ENCODE measurements at places on chromosomes 11 and 22.
A peak's percentile ranks its signal among the peaks of the same experiment; 100 is the strongest.

DNA sequence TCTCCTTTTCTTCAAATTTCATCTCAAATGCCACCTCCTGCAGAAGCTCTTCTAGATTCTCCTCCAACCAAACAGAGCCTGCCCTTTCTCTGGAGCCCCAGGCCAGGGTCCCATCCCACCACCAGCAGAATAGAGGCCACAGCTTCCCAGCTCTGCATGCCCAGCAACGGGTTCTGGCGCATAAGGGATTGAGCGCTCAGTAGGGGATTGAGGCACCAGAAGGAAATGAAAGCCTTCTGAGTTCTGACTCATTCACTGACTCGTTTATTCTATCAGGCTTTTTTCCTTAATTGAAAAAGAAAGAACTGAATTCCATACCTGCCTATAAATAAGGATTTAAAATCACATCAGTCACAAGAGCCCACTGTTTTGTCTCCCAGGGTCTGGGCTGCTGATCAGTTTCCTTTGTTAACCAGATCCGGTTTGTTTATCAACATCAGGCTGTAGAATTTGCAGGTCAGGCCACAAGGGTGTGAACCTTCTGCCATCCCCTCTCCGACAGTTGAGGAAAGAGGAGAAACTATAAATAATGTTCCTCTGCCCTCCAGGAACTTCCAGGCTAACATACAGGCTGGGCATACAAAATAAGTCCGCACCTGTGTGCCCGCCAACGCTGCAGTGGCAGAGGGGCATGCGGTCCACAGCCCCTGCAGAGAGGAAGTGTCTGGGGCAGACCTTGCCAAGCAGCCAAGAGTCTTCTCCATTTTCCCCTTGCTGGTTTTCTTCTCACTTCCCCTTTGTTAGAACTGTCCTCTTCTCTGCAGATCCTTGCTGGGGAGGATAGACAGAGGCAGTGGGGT is 63.5 kb upstream of the PRDM11 start:
- no peak for DNase-seq

DNA sequence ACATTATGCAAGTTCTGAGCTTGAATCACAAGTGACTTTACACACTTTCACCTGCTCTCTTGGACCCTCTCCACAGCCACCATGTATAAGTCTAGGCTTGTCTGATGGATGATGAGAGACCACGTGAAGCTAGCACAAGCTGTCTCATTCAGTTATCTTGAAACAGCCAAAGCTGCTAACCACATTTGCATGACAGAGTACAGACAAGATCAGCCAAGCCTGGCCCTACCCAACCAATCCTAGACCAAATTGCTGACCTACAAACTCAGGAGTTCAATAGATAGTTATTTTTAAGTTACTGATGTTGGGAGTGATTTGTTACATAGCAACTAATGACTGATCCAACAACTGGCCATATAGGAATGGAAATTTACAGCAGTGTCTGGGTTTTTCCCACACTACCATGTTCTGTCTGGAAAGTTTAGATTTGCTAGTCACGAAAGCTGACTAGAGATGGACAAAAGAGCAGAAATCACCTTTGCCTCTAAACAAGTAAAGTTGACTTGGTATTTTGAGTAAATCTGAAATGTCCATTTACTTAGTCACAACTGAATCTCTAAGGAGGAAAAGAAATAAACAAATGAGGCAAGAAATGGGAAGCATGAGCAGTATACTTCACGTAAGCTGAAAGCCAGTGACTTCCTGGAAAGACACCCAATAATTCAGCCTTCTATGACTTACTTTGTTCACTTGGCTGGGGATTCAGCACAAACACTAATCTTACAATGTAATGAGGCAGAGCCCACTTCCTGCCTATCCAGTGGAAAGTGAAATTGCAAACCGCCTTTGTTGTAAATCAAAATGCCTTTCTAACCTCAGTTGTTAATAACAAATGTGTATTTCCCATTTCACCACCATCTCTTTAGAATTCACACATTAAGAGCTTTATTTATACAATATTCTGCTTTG is 101.7 kb downstream of the FAM181B start:
- no peak for DNase-seq

DNA sequence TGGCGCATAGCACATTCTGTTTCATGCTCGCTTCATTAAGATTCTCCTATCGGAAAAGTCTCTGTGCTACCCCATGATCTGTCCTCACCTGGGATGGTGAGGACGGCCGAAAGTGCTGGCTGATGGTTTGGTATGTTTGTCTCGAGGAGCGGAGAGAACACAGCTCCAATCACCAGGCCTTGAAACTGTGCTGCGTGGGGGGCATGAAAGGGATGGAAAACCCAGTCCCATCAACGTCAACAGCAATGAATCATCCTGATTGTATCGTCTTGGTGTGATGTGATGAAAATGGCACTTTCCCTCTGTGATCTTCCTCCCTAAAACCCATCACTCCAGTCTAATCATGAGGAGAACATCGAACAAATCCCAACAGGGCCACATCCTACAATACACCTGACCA is 8.4 kb downstream of the FXYD6 start:
- no peak for DNase-seq

DNA sequence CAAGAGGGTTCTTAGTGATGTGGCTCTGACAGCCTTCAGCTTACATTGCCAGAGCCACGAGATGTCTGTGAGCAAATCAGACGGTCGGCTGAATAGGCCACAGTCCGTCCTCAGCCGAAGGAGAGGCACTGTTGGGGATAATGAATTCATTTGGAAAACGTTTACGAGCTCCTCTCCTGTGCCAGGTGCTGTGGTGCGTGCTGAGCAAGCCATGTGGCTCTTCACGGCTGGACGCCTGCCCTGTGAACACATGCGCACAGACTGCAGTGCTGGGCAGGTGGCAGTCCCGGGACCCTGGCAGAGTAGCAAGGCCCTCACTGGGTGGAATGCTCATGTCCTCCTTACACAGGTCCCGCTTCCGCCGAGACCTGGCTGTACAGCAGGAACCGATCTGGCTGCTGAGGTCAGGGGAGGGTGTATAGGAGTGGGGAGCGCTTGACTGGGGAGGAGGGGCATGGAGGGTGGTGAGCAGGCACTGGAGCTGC is 6.8 kb downstream of the TBC1D22A start:
- DNase-seq = no peak

DNA sequence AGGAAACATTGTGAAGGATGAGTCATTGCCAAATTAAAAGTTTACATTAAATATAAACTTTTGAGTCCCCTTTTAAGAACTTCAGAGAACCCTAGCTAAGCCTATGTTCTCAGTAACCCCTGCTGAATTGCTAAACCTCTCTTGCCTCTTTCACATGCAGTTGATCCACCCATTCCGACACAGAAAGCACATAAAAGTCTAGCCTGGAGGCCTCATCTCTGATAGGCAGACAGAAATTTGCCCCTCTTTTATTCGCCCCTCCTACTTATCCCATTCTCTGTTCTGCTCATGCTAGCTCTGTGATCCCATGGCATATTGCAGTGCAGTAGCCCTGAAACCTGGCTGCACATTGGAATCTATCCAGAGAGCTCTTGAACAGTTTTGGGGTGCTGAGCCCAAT is 58.2 kb upstream of the PDE3B start:
- DNase-seq = no peak

DNA sequence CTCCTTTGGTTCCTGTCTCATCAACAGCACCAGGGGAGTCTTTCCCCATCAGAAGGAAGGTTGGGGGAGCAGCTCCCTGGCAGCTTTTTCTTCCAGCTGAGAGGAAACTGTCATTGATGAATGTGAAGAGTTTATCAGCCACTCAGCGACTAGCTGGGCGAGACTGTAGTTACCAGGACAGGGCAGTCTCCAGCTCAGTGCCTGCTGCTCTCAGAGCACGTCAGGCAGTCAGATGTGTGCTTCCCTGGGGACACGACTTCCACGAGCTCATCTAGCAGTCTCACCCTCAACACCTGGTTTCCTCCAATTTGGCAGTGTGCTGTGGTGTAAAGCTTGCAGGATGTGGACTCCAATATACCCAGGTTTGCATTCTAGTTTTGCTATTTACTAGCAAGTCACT is 12.5 kb upstream of the C1QTNF4 start:
- no peak for DNase-seq

DNA sequence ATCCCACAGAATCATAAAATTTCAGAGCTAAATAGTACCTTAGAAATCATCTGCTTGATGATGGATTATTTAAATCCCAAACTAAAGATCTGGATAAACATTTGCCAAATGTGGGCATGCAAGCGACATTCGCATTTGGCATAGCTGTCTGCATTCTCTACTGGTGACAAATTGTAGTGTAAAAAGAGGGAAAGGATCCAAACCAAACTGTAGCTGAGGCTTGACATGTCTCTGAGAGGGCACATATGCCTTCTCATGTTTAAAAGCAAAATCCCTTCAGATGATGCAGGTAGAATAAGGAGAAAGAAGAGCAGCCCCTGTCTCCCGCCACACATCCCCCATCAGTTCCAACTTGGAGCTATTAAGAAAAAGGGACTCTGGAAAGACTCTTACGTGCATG is 257.5 kb upstream of the MTNR1B start:
- DNase-seq = no peak

GRCh38 chr22:22168190-22168940 is 76.2 kb upstream of the VPREB1 start:
- no peak for DNase-seq

- no peak for DNase-seq
Observed at GRCh38 chr11:111947143-111947542, 10.0 kb downstream of the DIXDC1 start.

GRCh38 chr11:94181943-94182342 is 53.3 kb downstream of the PANX1 start:
- DNase-seq = no peak

GRCh38 chr11:46249103-46249937 is 28.1 kb upstream of the CREB3L1 start:
- DNase-seq = peak; percentile 72

DNA sequence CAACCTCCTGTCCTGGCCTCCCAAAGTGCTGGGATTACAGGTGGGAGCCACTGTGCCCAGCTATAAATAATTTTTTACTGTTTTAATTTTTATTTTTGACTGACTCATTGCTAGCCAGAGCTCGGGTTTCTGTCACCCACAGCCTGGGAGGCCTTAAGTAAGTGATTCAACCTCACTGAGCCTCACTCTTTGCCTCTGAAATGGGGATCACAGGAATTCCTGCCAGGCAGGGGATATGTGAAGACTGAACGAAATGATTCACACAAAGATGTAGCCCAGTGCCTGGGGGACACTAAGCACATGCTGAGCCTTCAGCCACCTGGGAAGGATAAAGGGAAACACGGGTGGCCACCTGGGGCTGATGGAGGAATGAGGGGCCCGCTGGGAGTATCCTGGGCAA is 3.8 kb upstream of the LRRC74B start:
- DNase-seq = no peak

GRCh38 chr11:77515483-77515882 is 41.6 kb upstream of the PAK1 start:
- no peak for DNase-seq

DNA sequence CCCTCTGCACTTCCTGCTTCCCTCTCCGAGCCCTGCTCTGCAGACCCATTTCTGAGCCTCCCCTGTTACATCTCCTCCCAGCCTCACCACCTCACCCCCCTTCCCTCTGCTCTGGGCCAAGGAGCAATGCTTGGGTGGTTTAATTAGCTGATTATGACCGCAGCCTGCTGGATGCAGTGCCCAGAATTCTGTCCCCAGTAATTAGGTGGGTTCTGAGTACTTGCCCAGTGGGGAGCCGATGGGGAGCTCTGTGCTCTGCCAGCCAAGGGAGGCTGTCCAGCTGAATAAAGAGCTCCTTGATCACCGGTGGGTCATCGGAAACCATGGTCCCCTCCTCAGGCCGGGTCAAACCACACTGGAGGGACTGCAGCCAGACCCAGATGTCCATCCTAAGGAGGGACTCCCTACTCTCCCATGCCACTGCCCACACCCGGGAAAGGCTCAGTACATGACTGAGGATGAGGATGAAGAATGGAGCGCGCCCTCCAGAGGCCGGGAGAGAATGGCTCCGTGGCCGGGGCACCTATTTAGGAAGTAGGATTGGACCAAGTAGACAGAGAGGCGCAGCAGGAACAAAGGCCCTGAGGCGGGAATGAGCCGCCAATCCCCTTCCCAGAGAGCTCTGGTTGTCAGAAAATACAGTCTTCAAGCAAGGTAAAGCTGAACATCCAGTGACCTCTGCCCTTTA is 9.1 kb downstream of the ARRB1 start:
- no peak for DNase-seq

DNA sequence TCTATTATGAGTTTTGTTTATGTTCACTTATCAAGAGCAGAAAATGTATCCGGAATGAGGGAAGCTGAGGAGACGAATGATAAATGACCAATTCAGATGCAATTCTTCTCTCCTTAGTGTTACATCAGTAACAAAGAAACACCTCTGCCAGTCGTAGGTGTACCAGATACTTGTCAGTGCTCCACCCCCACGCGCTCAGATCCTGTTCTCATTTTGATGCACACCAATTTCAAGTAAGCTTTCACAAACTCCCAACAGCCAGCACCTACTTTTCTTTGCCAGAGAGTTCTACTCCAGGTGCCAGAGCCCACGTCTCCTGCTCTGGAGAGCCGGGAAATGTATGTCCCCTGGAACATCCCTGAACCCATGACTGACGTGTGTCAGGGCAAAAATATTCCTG is 43.7 kb downstream of the OR8B12 start:
- no peak for DNase-seq

DNA sequence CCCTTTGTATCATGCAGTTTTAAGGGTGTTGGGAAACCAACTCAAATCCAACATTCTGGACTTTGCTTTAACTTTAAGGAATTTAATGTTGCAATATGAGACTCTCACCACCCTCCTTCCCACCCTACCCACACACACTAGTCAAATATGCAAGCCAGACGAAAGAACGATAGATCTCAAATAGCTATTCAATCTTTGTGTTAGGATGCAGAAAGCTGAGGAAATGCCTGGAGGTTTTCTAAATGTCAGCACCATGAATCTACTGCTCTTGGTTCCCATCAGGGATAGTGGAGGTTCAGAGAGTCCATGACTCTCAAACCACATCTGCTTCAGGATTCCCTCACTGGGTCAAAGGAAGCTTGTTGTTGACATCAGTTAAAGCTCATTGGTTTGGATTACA is 33.7 kb downstream of the EXPH5 start:
- DNase-seq = no peak

GRCh38 chr11:131544591-131544990 is 174.2 kb downstream of the NTM start:
- no peak for DNase-seq

DNA sequence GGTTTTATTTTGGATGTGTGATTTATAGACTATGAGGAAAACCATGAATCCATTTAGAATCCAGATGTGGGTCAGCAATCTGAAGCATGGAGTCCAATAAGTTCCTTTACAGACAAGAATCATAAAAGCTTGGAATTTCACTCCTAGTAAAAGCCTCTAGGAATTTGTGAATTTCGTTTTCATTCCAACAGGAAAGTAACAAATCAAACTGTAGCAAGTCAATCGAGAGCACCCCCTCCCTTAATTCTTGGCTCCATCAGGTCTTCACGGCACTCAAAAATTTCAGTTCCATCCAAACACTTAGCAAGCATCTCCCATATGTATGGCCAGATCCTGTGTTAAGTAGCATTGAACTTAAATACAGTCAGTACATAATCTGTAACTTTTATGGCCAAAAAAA is 143.6 kb upstream of the POU2AF2 start:
- no peak for DNase-seq

- DNase-seq = no peak
Observed at GRCh38 chr11:57804466-57804865, 42.9 kb downstream of the CTNND1 start.

GRCh38 chr22:24516301-24516737 is 21.2 kb downstream of the UPB1 start:
- DNase-seq = no peak

GRCh38 chr11:67697846-67698245 is 23.4 kb upstream of the ALDH3B2 start:
- no peak for DNase-seq

Measured in hematopoietic multipotent progenitor cell treated with erythropoietin and hydrocortisone succinate and interleukin-3 and kit ligand, for 15 days (in vitro differentiated cells).